Stimulated activated CD8-positive, alpha-beta memory T cell treated with anti-CD3 and anti-CD28 coated beads, Interleukin-15, amount 100 ng/mL, for 1 hour (primary cell): ENCODE measurements at places on chromosomes 3 and 15.

DNA sequence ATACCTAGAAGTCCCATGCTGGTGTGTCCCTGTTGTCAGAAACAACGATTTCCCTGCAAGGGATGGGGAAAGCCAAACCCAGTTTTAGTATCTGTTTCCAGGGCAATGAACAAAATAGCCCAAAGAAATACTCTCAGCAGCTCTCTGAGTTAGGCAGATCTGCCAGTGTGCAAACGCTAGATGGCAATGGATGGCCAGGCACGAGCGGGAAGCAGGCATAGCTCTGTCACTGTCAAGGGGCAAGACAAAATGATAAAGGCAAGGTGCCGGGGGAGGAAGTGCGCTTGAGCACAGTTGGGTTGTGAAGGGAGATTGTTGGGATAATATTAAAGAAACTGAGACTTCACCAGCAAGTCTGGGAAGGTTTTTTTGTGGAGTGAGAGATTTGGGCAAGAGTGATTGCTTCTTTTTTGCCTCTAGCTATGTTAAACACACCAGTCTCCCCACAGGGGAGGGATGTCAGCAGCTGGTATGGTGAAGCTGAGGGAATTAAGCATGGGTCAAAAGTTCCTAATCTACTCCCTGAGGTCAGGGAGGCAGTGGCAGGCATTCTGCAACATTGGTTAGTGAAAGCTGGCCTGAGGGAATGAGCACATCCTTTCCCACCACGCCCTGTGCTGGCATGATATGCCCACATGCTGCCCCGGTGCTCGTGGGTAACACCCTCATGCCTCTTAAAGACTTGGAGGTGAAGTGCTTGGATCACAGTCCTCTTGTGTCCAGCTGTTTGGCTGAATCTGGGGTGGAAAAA is 117.5 kb downstream of the PDCD6IP start:
- no peak for DNase-seq

DNA sequence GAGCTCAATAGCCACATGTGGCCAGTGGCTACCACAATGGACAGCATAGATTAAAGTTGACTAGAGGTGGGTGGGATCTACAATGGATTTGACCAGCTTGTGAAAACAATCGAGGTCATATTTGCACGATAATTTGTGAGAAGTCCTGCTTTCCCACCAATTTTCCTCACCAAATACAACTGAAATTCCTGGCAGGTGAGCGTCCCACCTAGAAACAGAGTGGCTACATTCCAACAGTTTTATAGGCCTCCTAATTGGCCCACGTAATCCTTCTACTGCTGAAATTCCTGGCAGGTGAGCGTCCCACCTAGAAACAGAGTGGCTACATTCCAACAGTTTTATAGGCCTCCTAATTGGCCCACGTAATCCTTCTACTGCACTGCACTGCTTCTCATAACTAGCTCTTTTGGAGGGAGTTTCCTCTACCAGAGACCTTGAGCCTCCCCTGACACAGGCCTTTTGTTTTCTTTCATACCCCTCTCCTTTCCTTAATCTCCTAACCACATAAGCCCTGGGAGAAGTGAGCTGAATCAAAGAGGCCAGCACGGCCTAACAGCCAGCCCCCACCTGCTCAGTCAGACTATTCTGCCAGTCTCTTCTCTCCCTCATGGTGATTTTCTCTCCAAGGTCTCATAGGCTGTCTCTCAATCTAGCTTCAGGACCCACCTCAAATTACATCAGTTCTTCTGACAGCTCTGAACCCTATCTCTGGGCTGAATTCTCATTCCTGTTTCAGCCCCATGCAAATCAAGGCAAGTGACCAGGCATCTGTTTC is 80.2 kb downstream of the BFSP2 start:
- no peak for DNase-seq

DNA sequence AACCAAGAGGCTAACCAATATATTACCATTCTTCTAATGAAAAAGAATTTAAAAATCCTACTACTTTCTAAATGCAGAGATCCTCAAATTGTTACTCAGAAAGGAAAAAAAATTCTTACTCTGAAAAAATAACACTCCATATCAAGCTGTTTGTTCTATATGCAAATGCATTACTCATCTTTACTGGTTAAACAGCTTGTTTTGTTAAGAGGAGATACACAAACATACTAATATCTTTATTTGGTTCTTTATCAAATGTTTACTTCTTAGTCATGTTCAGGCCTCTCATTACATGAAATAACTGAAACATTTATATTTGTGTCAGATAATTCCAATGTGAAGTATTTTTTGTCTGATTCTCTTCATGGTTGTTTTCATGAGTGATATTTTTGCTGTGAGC is 146.8 kb downstream of the PCCB start:
- no peak for DNase-seq

- no peak for DNase-seq
These were observed 32.1 kb upstream of the TMEM207 start for GRCh38 chr3:190481779-190482178.

DNA sequence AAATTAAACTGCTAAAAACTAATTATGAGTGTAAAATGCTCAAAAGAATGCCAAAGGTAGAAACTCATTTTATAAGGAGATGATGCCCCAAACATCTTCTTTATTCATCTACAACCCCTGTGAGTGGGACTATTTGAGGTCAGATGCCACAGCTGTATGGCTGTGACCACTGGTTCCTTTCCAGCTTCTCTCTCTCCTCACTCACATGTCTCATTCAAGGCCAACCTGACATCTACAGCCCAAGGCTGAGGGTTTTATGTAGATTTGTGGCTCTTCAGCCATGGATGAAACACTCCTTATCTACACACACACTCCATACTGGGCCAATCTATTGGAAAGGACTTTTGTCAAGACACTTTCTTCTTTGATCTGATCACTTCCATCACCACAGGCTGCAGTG is 231.3 kb downstream of the KCNMB2 start:
- no peak for DNase-seq

DNA sequence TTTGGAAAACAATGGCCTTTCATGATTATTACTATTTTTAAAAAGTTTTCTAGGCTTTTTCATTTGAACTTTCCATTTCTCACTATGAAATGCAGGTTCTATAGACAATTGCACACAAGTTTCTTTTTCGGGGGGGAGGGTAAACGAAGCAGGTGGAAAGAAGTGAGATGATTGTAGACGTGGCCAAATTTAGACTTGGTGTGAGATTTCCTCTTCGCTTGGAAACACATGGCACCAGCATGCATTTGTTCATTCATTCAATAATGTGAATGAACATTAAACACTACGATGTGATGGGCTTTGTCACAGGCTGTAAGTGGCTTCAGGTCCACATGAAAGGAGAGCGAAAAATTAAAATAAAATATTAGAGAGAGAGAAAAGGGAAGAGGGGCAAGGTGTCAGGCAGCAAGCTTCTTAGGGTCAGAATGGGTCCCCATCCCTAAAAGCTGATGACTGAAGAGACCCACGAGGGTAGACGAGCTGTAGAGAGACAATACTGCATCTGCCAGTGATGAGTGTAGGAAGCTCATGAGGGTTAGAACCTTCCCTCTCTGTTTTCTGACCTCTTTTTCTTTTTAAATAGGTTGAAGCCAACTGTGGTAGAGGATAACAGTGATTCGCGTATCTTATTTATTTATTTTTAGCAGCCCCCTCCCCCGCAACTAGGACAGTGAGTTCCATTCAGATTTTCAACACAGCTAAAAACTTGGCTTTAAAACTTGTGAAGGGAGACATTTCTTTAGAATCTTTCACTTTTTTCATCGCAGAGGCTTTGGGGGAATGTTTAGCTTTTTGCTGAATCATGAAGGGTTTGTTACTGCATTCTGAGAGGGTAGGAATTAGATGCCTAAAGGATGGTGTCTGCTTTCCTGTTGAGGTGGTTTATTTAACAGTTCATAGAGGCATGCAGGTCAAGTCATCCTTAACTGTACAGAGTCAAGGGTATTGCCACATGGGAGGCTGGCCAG is 36.2 kb downstream of the GAP43 start:
- no peak for DNase-seq

DNA sequence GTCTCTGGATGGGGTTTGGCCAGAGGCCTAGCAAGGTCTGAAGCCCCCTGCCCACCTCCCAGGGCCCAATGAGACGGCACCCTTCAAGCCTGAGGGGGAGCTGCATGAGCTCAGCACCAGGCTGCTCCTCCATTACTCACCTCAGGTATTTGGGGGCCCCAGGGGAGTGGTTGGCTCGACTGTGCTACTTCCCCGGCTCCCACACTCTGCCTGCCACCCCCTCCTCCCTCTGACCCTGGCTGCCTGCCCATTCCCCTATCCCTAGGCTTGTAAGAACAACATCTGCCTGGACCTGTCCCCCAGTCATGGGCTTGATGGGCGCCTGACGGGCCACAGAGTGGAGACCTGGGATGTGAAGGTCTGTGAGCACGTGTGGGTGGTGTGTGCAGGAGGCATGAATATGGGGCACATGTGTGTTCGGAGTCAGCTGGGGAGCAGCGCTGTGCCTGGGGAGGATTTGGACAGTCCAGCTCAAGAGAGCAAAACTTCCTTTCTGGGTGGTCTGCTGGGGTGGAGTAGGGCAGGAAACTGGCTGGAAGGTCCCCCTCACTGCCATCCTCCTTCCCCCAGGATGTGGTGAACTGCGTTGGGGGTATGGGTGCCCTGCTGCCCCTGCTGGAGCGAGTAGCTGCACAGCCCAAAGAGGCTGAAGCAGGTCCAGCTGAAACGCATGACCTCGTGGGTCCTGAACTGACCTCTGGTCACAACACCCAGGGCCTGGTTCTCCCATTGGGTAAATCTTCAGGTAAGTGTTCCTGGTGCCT is 17.4 kb downstream of the NBEAL2 start:
- no peak for DNase-seq

DNA sequence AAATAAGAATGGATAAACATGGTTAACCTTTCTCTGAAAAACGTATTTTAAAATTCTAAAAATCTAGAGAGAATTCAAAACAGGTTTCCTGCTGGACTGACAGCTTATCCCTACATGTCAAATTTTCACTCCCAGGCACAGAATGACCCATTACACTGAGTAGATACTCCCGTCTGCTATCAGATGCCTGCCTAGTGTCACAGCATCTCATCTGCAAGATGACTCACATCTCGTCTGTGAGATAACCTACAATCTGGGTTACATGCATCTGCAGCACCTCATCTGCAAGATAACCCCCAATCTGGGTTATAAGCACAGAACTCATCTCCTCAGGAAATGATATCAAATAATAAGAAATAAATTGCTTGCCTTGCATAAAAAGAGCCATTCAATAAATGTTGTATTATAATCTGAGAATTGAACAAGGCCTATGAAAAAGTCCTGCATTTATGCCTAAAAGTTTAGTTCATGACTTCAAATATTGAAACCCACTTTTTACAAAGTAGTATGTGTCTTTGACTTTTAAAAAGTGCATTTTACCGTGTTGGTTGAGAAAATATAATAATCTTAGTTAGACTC is 188.3 kb upstream of the THBS1 start:
- no peak for DNase-seq

- DNase-seq, result no peak
These were observed 932 bp upstream of the VPS8 start for GRCh38 chr3:184811034-184811433.

GRCh38 chr3:189727158-189727557 is 96.0 kb downstream of the TP63 start:
- DNase-seq, result no peak

DNA sequence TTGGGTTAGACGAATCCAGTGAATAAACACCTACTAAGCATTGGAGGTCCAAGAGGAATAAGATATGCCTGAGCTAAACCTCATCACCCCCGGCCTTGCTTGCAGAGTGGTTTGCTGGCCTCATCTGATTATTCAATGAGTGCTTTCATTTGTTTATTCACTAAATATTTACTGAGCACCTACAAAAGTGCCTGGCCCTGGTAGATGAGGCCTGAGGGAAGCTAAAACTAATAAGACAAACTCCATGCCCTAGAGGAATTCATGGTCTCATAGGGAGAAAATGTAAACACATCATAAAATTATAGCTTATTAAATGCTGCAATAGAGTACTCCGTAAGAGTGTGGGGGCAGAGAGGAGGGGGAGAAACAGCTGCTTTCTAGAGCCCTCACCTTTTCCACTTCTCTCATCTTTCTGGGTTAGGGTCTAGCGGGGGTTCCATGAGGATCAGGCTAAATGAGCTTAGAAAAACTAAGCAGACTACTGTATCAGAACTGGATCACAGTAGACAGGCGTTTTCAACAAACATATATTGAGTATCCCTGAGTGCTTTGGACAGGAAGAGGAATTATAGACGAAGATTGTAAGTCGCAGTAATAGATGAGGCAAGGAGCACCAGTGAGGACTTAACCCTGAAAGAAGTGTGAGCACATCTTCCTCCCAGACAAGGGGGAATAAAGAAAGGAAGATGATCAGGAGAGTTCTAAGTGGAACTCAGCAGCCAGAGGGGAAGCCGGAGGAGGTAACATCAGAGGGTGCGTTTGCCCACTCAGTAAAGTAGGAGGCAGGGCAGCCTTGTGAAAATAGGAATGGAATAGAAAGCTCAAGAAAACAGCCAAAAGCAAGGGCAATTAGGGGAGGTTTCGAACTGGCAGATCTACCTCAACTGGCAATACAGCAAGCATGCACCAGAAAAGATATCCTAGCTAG is 31.5 kb upstream of the LAMP3 start:
- DNase-seq, result no peak

- DNase-seq, result no peak
These were observed 23.6 kb upstream of the CGNL1 start for GRCh38 chr15:57352535-57353316.

DNA sequence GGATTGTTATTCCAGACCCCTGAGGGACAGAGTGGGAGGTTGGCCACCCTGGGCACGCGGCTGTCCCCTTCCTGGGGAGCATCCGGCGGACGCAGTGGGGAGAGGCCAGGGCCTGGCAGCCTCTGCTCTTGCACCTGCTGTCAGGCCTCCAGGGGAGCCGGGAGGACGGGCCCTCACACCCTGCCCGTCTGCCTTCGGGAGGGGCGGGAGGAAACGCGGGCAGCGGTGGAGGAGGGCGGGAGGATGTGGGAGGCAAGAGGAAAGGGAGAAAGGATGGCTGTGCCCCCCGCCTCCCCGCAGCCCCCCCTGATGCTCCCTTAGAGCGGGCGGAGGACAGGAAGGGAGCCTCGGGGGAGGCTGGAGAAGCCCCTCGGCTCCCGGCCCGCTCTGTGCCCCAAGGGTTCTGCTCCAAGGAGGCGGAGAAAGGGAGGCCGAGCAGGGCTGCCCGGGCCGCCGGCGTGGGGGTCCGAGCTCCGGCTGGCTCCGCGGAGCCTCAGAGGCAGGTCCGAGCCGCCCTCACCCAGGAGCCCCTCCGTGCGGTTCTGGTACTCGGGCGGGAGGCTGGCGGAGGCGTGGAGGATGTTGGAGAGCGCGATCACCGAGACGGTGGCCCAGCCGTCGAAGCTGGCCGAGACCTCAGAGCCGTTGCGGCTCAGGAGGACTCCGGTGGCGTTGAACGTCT is 40.9 kb downstream of the MUC20 start:
- no peak for DNase-seq

DNA sequence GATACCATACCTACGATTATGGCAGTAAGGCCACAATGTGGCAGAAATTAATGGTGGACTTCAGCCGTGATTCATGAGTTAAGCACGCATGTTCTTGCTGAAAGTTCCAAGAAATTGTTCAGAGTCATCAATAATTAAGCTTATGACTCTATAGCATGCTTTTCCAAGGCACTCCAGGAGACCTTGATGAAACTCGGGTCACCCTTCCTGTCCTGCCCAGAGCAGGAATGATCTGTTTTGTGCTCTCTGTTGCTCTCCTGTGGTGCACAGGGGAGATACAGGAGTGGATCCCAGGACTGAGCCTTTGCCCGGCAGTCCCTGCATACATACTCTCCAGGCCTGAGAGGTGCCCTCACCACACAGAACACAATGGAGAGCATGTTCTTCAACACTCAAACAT is 141.6 kb upstream of the SLC2A2 start:
- DNase-seq, result no peak

GRCh38 chr3:111648991-111649579 is 53.9 kb upstream of the ZBED2 start:
- no peak for DNase-seq
